NCI-H69 (cell line): ENCODE measurements at places on chromosomes 7 and 10.
A peak's percentile ranks its signal among the peaks of the same experiment; 100 is the strongest.

GRCh38 chr10:102579328-102579727 is 65.0 kb upstream of the TRIM8 start:
- no peak for DNase-seq

DNA sequence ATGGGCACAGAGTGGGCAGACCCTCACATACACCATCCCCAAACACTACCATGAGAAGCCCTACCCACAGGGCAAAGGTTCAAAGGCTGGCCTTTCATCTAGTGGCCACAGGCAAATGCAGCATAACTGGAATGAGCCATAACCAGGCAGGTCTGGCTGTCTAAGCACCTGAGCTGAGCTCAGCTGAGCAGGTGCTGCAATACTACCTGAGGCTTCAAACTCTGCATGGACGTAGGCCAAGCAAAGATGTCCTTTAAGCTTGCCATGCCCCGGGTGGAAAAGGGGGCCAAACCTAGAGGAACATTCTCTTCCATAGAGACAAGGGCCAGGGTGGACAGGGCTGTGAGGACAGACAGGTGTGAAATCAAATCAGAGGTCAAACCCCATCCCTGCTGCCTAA is 65.3 kb upstream of the CAMK2B start:
- no peak for DNase-seq

DNA sequence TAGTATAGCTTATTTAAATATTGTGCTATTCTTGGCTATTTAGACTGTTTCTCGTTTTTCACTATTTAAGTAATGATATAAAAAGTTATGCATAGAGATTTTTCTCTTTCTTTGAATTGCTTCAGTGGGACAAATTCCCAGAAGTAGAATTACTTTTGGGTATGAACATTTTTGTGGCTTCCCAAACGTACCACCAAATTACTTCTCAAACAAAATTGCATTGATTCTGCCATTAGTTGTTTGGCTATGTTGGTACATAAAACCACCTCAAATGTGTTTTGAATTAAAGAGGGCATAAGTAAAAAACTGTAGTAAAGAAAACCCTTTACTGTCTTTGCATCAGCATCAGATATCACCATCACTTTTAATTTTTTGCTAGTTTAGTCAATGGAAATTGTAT is 31.0 kb downstream of the AKR1B1 start:
- no peak for DNase-seq

- DNase-seq, result peak; percentile 84
These were observed 350.3 kb downstream of the GALNT17 start for GRCh38 chr7:71482284-71482683.

DNA sequence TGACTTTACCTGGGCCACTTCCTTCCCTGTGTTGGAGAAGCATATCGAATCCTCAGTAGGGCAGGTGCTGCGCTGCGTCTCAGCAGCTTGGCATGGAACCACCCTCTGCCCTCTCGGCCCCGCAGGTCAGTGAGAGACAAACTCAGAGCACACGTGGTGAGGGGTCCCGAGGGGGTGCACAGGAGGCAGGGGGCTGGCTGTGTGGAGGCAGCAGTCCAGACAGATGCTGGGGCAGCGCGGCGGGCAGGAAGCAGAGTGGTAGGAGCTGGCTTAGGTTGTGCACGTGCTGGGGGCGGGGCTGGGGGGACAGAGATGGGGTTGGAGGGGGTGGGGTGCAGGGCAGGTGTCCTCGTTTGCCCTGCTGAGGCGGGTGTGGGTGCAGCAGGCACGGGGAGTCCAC is 33.1 kb downstream of the NUB1 start:
- DNase-seq, result no peak

DNA sequence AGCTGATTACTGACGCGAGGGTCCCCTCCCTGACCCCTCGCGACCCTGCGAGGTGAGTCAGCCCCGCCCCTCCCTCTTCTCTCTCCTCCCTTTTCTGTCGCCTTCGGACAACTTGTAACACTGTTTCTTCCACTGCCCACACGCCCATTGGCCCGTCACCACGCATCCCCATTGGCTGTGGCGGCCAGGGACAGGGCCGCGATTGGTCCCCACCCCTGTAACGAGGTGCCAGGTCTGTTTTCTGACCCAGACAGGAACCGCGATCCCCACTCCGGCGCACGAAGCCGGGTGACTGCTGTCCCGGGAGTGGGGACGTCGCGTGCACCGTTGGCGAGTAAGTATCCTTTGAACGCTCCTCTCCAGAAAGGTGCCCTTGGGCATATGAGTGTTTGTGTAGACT is at the start of gene STRA8:
Gene STRA8 (plus strand): TSS at position 269 of the 400 bp plus-strand sequence. CDS start 6,687 bp downstream, outside the sequence.
- no peak for DNase-seq

- DNase-seq, result no peak
These were observed 16.0 kb upstream of the DNTT start for GRCh38 chr10:96288151-96288621.
